ENCODE measurements at places on chromosomes 4 and X.

GRCh38 chrX:13690836-13691235 lies 1.9 kb downstream of the RAB9A start:
- no peak for DNase-seq

DNA sequence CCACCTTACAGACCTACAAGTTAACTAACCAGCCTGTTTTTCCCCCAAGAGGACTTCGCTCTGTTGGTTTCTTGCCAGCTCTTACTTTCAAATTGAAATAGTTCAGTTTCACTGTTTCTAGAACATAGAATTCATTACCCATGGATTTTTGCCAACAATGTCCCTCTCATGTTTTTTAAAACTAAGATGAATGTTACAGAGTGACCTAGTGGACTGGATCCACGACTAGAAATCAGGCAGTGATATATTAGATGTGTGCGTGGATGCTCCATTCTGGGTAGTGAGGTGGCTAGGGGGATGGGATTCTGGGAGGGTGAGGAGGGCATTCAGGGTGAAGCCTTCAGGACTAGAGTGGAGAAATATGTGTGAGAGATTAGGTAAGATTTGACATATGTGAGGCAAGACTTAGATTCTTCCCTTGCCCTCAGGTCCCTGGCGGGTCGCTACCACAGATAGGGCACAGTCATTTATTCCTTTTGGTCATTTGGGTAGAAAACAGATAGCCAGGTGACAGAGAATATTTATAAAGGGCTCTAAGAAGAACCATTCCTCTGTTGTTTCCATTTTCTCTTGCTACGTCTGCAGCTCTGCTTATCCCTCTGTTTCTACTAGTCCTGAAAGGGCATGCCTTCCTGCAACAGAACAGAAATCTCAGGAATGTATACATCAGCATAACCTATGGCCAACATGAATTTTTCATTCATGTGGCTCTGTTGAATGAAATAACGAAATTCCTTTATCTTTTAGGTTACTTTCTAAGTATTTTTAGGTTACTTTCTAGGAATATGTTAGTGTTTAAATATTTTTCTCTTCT lies 15.4 kb upstream of the JADE1 start:
- DNase-seq: no peak

DNA sequence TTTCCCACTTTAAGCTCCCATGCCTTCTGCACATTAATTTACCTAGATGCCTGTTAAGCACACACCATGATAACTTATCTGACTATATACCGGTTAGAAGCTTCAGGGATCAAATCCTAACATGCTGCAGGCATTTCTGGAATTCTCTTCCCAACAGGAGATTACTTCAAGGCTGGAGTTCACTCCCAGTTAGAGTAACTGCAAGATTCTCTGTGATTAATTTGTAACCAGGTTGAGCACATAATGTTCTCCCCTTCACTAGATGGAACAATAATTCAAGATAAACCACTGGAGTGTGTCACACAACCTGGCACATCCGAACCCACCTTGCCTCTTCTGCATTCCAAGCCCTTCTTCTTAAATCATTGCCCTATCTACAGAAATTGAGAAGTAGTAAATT lies 11.8 kb upstream of the UGT2A3 start:
- no peak for DNase-seq

DNA sequence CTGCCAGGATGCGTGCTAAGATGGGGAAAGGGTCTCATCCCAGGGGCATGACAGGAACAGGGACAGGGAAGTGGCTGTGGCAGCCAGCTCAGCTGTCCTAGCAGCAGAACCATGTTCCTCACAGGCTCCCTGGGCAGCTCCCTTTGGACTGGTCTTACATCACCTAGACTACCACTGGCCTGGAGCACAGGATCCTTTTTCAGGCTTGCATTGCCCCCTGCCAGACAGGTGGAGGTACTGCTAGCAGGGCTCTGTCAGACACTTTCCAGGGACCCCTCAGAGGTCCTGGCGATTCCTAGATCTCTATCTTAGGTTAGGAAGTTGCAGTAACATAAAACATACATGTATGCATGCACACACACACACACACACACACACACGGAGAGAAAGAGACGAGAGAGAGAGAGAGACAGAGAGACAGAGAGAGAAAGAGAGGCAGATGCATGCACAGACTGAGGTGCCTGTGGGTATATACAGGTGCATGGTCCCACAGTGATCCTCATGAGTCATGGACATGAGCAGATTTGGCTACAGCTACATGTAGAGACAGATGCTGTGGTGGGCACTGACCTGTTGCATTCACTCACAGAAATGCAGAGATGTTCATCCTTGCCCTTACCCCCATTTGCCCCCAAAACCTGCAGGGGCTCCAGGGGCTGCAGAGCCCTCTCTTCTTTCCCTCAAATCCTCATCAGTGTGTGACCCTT lies 63.6 kb downstream of the STARD8 start:
- no peak for DNase-seq

- DNase-seq: no peak
Observed at GRCh38 chr4:1331591-1332353, 15.2 kb upstream of the UVSSA start.

- no peak for DNase-seq
Observed at GRCh38 chr4:15847746-15848145, 69.6 kb downstream of the CD38 start.

- no peak for DNase-seq
Observed at GRCh38 chr4:1945912-1946311, 62.9 kb downstream of the NELFA start.

GRCh38 chr4:86184901-86185285 lies 175.0 kb downstream of the MAPK10 start:
- no peak for DNase-seq

GRCh38 chr4:55256787-55257186 lies 89.3 kb upstream of the SRD5A3 start:
- DNase-seq: no peak

GRCh38 chrX:12701628-12702027 lies 89.6 kb upstream of the PRPS2 start:
- DNase-seq: no peak

DNA sequence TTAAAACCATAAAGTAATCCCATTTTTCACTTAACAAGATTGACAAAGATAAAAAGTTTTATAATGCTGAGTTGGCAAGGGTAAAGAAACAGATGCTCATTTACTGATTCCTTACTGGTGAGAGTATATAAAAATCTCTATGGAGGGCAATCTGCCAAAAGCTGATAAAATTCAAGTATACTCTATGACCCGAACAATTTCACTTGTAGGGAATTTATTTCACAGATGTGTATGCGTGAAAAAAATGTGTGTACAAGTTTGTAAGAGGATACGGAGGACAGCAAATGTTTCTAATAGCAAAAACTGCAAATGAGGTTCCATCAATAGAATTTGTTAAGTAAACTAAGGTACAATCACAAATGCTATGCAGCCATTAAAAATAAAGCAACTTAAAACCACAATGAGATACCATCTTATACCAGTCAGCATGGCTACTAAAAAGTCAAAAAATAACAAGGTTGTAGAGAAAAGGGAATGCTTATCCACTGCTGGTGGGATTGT lies 23.4 kb downstream of the DHX15 start:
- no peak for DNase-seq

- DNase-seq: no peak
Observed at GRCh38 chrX:13452283-13452682, 117.1 kb upstream of the EGFL6 start.
